HuH-7 (cell line): ENCODE measurements at places on chromosomes 1 and 21.

DNA sequence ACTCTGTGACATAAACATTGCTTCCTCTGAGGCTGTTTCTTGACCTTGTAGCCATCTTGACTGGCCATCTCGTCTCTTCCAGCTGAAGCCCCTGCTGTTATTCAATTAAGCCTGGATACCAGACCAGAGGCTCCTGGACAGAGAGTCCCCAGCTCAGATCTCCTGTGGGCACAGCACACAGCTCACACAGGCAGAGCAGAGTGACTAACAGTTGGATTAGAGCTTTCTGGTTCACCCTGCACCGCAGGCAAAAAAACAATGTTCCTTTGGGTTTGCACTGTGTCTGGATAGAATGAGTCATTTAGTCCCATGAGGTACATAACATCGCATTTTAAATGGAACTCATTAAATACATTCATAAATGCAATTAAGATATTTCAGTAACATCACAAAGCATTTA lies 33.4 kb upstream of the USH2A start:
- no peak for DNase-seq

- no peak for DNase-seq
Observed at GRCh38 chr1:228374711-228375577, 31.7 kb downstream of the TRIM11 start.

DNA sequence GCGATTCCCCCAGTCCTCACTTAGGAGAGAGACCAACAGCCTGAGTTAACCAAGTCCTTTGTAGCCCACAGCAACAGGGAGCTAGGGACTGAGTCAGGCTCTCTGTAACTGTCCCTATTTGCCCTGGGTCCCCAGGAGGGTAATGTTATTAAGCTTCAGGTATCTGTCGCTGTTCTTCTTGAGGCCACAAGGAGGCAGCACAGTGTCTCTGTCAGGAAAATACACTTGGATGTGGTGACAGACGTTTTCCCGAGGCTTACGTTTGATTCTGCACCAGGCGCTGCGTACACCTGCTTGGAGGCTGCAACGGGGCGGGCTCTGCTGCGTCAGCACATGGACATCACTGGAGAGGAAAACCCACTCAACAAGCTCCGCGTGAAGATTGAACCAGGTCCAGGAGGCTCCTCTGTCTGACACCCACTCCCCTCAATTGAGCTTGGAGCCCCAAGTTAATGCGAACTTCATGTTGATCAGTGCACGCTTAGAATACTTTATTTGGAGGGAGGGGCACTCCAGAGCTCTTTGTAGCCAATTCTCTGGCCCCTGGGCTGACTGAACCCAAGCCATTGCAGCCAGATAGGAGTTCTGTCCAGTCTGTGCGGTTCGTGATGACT lies 10.7 kb upstream of the ELF3 start:
- peak; percentile 76 for DNase-seq

DNA sequence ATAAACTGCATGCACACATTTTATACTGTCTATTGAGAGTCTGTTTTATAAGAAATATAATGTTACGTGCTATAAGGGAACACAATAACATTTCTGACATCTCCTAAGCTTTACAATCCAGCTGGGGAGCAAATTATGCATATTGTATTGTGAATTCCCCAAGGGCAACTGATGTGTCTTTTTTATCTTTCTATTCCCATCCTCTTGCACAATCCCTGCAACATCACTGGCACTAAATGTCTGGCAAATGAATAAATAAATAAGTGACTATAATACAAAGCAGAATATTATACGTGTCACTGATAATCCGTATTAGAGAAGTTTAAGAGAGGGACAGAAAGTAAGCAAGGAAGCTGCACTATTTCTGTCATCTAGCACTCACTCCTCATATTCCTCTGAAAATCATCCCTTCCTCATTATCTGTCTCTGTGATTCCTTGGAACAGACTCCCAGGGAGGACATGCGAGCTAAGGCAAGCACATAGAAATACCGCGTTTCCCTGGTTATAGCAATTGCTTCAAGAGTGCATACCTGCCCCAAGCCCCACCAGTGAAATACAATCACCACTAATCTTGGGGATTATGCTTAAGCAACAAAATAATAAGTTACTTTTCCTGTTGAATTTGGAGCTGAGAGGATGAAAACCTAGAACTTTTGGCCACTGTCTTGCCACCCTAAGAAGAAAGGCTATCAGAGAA lies 205.4 kb downstream of the SMYD3 start:
- no peak for DNase-seq

DNA sequence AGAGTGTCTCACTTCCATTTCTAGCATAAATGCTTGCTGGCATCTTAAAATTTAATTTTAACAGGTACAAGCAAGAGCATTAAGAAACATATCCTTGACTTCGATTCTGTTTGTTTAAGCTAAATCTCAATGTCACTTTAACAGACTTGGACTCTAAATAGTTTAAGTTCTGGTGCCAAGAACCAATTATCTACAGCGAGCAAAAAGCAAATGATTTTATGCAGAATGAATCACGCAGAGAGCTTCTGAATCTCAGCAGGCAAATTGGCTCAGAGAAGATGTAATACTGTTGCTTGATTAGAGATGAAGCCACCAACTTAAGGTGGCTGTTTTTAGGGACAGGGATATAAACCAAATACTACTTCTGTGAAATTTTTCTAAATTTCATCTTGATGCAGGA lies 117.0 kb upstream of the PLD5 start:
- DNase-seq = no peak

DNA sequence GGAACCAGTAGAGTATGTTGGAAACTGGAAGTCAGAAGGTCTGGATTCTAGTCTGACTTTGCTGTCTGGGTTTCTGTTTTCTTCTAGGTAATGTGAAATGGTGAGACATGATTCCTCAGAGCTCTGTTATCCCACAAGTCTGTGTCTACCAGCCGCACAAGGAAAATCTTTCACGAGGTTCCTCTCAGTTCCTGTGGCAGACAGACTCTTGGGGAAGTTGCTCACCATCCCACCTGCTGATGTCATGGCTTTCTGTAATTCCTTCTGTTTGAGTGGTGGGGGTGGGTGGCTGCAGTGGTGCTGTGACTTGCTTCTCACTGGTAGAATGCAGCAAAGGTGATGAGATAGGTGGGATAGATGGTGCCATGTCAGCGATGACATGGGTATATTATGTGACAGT lies 17.1 kb upstream of the SCMH1 start:
- DNase-seq = no peak

DNA sequence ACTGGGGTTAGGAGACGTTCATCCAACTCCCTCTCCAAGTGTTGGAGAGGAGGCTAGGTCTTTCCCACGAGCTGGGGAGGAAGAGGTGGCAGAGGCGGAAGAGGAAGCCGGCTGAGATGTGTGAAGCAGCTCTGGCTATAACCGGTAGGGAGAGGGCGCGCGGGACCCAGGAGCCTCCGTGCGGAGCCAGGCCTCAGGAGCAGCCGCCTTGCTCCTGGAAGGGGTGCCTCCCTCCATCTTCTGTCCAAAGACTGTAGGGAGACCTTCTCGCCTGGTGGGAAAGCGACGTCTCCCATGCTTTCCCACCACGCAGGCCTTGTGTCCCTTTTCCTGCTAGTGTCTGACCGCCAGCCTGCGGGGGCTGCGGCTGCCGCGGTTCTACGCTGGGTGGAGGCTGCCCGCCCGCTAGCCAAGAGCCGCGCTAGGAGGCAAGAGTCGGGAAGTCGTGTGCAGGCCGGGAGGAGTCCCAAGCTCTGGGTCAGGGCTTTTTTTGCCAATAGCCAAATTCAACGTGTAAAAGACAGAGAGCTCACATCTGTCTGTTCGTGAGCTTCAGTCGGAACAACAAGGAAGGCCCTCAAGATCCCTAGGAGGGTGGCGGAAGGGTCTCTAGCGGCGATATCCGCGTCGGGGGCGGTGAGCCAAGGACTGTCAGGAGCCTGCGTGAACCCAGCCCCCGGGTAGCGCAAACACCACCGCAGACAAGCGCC lies 8.4 kb upstream of the NBPF11 start:
- no peak for DNase-seq

DNA sequence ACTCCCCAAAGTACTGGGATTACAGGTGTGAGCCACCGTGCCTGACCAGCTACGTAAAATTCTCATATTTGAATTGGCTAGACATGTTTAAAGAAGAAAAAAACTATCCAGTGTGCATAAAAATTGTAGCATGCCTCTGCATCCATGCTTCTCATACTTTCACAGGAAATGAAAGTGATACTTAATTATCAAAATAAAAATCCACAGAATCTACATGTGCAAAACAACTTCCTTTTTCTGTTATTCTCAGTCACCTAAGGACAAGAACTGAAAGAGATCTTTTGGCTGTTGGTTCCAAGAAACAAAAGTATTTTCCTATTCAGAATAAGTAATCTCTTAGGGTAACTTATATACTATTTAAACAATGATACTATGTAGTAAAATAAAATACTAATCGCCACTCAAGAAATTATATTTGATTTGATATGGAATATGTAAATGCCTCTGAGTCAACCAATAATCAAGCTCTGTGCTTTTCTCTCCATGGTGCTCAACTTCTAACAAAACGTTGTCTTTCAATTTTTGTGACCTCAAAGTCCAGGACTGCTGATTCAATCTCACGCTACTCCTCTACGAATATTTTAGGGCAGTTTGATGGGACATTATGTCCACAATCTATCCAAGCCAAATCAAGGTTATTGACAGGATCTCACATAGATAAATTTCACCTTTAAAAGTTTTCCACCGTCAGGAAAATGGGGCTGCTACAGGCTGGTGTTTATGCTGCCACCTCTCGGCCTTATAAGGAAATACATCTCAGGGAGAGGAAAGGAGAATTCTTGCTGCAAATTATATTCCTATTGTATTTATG lies 102.7 kb downstream of the ZNF281 start:
- peak; percentile 42 for DNase-seq
